ENCODE measurements at places on chromosomes 1 and 21. TPM values are rescaled to one million over a fixed set of nuclear protein-coding genes. Genes with fewer than 3 reads are reported as not detected.

DNA sequence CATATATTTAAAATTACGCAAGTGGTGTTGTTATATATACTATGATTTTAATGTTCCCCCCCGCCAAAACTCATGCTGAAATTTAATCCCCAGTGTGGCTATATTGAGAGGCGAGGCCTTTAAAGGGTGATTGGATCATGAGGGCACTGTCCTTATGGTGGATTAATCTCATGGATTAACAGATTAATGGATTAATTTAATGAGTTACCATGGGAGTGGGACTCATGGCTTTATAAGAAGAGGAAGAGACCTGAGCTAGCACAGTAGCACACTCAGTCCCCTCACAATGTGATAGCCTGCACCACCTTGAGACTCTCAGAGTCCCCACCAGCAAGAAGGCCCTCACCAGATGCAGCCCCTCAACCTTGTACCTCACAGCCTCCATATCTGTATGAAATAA lies 34.8 kb downstream of the C1orf198 start:
- H3K27me3 ChIP-seq: no peaks in the 10 kb centered on the region
- H3K36me3 ChIP-seq: no peaks in the 10 kb centered on the region
- peaks cover 6% of the 10 kb centered on the region for H3K4me1 ChIP-seq
- H3K4me3 ChIP-seq: no peak overlapping the region

- H3K27ac ChIP-seq: peak overlapping the region; percentile 14
- H3K36me3 ChIP-seq: no peaks in the 10 kb centered on the region
- no peaks in the 10 kb centered on the region for H3K27me3 ChIP-seq
- H3K4me3 ChIP-seq: no peak overlapping the region
- DNase-seq: no peak
Observed at GRCh38 chr21:46559291-46559983, 45.4 kb downstream of the S100B start.

GRCh38 chr1:41053316-41053715 lies 31.8 kb upstream of the SLFNL1 start:
- no peaks in the 10 kb centered on the region for H3K4me1 ChIP-seq
- no peaks in the 10 kb centered on the region for H3K36me3 ChIP-seq
- DNase-seq: no peak
- H3K4me3 ChIP-seq: no peak overlapping the region
- no peaks in the 10 kb centered on the region for H3K27me3 ChIP-seq
- H3K27ac ChIP-seq: no peak overlapping the region

DNA sequence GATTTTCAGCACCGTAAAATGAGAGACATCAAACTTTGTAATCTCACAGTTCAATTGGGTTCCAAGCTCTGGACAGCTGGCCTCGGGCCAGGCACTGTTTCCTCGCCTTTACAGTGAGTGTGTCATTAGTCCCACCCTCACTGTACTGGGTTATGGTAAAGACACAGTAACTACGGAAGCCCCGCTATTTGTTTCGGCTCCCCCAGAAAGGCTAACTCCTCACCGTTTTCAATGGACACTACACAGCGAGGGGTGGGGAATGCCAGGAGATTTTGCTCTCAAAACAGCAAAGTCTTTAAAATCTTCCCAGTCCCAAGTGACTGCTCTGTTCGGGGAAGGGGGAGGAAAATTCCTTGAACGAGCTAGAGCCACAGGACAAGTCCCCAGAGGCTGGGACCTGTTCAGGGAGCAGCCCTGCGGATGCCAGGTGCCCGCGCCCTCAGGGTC lies 757 bp upstream of the SPSB1 start:
- peak overlapping the region; percentile 75 for H3K4me3 ChIP-seq
- H3K4me1 ChIP-seq: peaks cover 13% of the 10 kb centered on the region
- H3K36me3 ChIP-seq: no peaks in the 10 kb centered on the region
- H3K27ac ChIP-seq: peak overlapping the region; percentile 51
- DNase-seq: no peak
- no peaks in the 10 kb centered on the region for H3K27me3 ChIP-seq

Gene SLC5A3
- 15.6 TPM for total RNA-seq

Gene LRRC53
- not detected for total RNA-seq

- no peak overlapping the region for H3K27ac ChIP-seq
- H3K36me3 ChIP-seq: no peaks in the 10 kb centered on the region
- H3K4me3 ChIP-seq: no peak overlapping the region
- no peak for DNase-seq
- H3K27me3 ChIP-seq: no peaks in the 10 kb centered on the region
- no peaks in the 10 kb centered on the region for H3K4me1 ChIP-seq
Observed at GRCh38 chr21:40929833-40930232, 82.9 kb upstream of the DSCAM start.
